ENCODE measurements at places on chromosomes 12 and 14.

DNA sequence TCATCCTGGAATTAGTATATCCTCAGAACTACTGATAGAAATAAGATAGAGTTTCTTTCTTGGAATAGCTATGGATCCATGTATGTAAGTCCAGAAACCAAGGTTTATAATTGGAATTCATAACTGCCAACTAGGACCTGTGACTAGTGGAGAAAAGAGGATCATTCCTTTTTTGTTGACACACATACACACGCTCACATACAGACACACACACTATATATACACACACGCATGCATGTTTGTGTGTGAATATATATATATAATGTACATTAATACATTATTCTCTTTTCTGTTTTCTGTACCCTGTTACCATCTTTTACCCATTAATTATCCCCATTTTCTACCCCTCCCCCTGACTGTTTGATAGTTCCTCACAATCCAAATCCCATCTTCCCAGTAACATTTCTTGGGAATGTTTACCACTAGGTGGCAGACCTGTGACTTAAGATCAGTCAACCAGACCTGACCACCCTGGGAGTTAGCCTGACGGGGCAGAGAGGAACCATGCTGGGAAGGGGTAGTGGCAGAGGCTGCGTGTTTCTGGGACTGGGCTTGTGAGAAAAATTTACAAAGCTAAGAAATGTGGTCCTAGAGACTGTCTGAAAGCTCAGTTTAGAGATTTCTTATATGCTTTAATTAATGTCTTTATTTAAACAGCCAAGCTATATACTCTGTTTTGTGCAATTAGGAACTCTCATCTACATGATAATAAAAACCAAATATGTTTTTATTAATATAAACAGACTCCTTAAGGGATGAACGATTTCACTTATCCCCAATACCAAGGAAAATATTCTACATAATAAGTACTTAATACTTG, 308.0 kb downstream of the PPFIA2 start:
- DNase-seq: peak; percentile 9

DNA sequence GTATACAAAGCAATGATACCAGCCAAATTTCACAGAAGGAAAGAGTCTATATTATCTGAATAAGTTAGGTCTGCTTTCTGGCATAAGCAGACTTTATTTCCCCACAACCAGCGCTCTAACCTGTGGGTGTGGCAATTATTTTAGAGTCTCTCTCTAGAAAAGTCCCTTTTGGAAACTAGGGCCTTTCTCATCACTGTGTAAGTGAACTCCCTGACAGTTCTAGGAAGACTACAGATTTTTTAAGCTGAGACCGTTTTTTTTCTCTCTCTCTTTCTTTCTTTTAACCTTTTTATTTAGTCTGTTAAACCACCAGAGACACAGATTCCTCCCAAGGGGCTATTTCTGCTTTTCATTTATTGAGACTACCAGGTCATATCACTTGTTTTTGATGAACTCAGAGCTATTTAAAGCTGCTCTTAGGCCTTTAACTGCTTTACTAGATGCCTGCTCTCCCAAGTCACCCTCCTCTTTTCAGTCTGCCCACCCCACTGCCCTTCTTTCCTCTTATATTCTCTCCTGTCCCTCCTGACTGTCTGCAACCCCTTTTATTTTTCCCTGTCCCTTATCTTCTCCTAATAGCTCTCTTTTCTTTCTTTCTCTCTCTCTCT, 69.2 kb upstream of the ARHGAP5 start:
- DNase-seq: no peak

GRCh38 chr14:70359076-70359424, 433 bp downstream of the COX16 start:
- no peak for DNase-seq

- no peak for DNase-seq
Observed at GRCh38 chr12:3964439-3964838, 91.2 kb upstream of the PARP11 start.

GRCh38 chr12:30696486-30696885, 817 bp upstream of the IPO8 start:
- no peak for DNase-seq

GRCh38 chr12:65993173-65993572, 137.4 kb downstream of the LLPH start:
- DNase-seq: no peak

DNA sequence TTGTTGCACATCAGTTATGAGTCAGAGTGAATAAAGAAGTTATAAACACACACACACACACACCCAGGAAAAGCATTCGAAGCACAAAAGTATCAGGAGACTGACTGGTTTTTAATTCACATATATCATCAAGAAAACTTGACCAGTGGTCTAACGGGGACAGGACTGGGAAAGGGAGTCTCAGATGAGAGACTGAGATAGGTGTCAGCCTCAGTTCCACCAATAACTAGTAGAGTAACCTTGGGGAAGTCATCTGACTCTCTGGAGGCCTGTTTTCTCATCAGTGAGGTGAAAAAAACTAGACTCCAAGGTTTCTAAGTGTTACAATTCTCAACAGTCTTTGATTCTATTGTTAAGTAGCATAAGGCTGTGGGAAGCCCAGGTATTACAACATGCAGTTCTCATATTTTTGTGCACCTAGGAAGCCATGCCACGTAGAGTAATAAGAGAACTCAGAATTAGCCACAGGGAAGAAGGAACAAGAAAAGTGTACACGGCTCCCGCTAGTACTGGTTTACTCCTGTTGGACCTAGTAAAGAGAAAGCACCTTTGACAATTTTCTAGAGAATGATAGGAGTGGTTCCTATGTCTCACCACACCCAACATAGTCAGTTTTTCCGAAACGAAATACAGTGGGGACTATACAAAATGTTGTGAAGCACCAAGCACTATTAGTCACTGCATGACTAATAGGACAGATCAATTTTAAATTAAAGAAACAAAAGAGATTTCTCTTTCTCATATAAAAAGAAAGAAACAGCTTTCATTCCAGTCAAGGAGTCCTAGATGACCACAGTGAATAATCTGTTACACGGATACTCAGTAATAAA, 5.0 kb downstream of the PPTC7 start:
- peak; percentile 86 for DNase-seq

GRCh38 chr14:66177935-66178334, 308.2 kb upstream of the CCDC196 start:
- no peak for DNase-seq

GRCh38 chr14:101461891-101462290, 99.4 kb upstream of the DIO3 start:
- DNase-seq: no peak

GRCh38 chr14:34983786-34984185, 994 bp downstream of the SRP54 start:
- no peak for DNase-seq

GRCh38 chr12:98013560-98013959, 501.8 kb upstream of the TMPO start:
- DNase-seq: no peak

DNA sequence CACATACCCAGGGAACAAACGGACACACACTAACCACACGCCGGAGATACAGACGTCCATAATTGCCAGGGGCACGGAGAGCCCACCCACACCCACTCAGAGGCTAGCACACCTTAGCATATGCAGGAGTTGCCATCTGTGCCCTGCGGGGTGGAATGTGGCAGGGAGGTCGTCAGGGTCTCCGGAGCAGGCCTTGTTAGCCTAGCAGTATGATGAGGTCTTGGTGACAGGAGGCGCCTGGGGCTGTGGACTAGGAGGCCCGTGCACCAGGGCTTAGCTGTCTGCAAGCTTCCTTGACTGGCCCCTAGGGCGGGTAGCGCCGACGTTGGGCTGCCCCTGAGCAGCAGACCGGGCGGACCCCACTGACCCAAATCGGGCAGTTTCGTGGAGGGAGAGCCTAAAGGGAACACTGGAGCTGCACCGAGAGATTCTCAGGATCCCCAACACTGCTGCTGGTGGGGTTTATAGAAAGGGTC, 10.0 kb downstream of the STAC3 start:
- DNase-seq: peak; percentile 28

DNA sequence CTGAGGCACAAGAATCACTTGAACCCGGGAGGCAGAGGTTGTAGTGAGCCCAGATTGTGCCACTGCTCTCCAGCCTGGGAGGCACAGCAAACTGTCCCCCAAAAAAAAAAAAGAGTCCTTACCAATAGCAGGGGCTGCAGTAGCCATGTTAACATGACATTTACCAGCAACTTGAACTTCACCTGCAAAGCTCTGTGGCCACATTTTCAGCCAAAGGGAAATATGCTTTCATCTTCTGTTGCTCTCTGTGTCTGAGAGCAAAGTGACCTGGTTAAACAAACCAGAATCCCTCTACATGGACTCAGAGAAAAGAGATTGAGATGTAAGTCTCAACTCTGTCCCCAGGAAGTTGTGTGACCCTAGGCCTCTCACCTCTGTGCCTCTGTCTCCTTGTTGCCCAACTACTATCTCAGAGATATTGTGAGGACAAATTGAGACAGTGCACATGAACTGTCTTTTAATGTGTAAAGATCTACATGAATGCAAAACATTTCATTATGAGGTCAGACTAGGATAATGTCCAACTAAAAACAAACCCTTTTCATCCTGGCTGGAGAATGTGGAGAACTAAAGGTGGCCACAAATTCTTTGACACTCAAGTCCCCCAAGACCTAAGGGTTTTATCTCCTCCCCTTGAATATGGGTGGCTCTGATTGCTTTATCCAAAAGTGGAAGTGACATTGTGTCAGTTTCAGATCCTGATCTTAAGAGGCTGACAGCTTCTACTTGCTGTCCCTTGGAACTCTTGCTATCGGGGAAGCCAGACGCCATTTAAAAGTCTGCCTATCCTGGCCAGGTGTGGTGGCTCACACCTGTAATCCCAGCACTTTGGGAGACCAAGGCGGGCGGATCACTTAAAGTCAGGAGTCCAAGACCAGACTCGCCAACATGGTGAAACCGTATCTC, 24.7 kb upstream of the P2RX4 start:
- DNase-seq: no peak

- DNase-seq: no peak
Observed at GRCh38 chr14:56860441-56860840, 50.2 kb upstream of the OTX2 start.

- peak; percentile 89 for DNase-seq
Observed at GRCh38 chr12:77940011-77940423, 109.3 kb downstream of the NAV3 start.

- DNase-seq: no peak
Observed at GRCh38 chr12:57169969-57170368, 22.6 kb upstream of the LRP1-AS start.

DNA sequence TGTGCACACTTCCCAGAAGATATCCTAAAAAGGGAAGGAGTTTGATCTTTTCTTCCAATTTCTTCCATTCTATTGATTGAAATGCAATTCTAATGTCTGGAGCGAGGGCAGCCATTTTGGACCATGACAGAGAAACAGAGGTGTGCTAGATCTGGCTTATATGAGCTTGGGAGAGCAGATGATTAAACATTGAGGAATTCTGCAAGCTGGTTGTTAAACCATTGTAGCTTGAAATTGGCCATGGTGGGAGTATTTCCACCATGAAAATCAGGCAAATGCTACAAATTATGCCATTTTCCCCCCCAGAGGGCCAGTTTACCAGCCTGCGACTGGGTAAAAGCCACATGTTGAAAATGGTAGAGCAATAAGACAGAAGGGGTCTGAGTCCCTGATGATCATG, 155.0 kb downstream of the PAWR start:
- DNase-seq: no peak

- DNase-seq: no peak
Observed at GRCh38 chr12:32131666-32132065, 25.0 kb downstream of the BICD1 start.

DNA sequence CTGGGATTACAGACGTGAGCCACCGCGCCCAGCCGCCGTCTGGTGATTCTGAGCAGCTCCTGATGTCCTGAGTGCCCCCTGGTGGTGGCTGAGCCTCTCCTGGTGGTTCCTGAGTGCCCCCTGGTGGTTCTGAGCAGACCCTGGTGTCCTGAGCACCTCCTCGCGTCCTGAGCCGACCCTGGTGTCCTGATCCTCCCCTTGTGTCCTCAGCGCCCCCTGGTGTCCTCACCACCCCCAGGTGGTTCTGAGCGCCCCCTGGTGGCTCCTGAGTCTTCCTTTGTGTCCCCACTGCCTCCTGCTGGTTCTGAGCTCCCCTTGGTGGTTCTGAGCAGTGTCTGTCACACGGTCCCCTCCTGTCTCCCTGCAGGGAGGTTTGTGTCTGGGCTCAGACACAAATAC, 1304.9 kb downstream of the TMEM121 start:
- DNase-seq: no peak

- DNase-seq: no peak
Observed at GRCh38 chr14:102898298-102898697, 24.2 kb upstream of the AMN start.

DNA sequence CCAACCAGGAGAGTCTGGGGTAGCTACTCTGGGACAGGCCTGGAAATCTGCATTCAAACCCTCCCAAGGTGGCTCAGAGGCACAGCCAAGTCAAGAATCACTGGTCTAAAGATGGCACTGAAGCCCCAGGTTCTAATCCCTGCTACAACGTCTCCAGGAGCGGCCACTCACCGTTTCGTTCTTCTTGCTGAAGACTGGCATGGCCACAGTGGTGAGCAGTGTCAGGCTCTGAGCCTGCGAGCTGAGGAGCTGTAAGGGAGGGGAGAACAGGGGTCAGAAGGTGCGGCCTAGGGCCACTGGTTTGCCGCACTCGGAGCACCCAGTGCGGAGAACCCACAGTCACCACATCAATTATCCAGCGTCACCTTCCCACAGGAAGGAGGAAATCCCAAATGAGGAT, 38.8 kb downstream of the CACNA2D4 start:
- no peak for DNase-seq

GRCh38 chr14:23881282-23881681, 72.3 kb upstream of the DHRS4 start:
- DNase-seq: no peak

- DNase-seq: no peak
Observed at GRCh38 chr12:69660164-69660863, 38.8 kb downstream of the BEST3 start.

GRCh38 chr14:29897181-29897580, 30.5 kb downstream of the PRKD1 start:
- no peak for DNase-seq

- DNase-seq: no peak
Observed at GRCh38 chr14:35416108-35416750, 11.7 kb upstream of the NFKBIA start.

- no peak for DNase-seq
Observed at GRCh38 chr12:66763467-66763866, 84.6 kb upstream of the GRIP1 start.

- DNase-seq: no peak
Observed at GRCh38 chr12:49028666-49029275, 10.2 kb upstream of the PRKAG1 start.

- no peak for DNase-seq
Observed at GRCh38 chr12:65510584-65511050, 232.1 kb downstream of the MSRB3 start.

DNA sequence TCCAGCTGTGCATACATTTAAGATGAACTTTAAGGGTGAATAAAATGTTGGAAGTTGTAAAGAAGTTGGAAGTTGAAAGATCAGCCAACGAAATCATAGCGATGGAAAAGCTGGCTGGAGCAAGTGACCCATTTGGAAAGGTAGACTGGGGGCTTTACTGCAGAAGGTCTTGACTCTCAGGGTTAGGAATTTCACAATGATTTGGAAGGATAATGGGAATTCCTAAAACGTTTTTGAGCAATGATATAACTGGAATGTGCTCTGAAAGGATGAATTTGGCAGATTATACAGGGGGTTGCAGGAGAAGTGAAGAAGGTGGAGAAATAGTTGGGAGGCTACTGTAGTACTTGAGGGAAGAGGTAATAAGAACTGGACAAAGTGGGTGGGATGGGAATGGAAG, 27.4 kb downstream of the EMP1 start:
- DNase-seq: no peak

GRCh38 chr12:19120795-19121194, 8.7 kb upstream of the PLEKHA5 start:
- DNase-seq: peak; percentile 28

- DNase-seq: no peak
Observed at GRCh38 chr12:29278673-29279420, 102.1 kb downstream of the ERGIC2 start.

GRCh38 chr12:50110762-50111351, 1.2 kb upstream of the COX14 start:
- peak; percentile 30 for DNase-seq
